ENCODE measurements at places on chromosomes 6 and 20.

DNA sequence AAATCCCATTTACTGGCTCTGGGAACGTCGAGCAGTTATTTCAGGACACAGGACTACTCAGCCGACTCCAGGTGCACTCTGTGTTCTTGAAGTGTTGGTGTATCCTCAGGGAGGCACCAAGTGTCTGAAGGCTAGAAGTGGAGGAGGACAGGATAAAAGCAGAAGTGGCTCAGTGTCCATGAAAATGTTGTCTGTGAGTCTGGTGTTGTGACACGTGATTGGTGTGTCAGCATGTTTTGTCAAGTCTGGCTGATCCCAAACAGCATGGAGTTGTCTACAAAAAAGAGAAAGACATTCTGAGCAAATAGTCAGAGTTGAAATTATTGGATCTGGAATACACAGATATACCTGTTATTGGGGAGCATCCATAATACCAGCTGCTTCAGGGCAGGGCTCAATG, 30.3 kb downstream of the SCGN start:
- DNase-seq: no peak

DNA sequence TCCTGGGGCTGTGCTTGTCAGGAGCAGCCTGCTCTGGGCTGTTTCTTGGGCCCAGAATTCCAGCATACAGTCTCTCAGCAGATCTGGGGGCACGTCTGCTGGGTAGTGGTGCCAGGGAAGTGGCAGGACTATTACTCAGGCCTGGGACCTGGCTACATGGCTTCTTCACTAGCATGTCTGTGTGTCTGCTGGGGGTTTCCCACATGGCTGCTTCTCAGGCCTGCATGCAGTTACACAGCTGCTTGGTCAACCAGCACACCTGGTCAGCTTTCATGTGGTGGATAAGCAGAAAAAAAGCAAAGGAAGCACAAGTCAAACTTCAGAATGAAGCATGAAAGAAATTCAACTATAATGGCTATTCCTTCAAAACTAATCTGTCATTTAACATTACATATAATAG, 316.2 kb upstream of the NOX3 start:
- no peak for DNase-seq

- no peak for DNase-seq
Measured at GRCh38 chr6:96060249-96060648, 44.5 kb downstream of the FUT9 start.

DNA sequence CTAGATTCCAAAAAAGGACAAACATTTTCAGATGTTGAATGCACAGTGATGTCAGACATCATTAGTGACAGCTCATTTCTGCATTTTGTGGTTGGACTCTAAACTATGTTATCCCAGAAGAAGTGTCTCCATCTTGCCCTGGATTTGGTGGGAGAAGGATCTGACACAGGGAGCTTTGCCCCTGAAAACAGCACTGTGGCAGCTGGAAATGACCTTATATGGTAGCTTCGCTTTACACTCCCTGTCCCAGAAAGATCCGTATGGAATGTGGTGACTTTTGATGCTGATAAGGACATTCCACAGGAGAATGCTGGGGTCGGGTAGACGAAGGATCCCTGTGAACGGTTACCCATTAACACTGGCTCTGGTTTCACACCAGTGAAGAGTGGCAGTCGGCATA, 87.2 kb upstream of the EDN1 start:
- no peak for DNase-seq

GRCh38 chr6:162615016-162615705, 112.4 kb downstream of the PRKN start:
- DNase-seq: no peak

- no peak for DNase-seq
Measured at GRCh38 chr6:7505189-7505699, 36.2 kb upstream of the DSP start.

All from right renal cortex interstitium (tissue), 3 donors.